ENCODE measurements at places on chromosomes 5 and 9.

- DNase-seq: no peak
These were observed 45.2 kb upstream of the ANKRD31 start for GRCh38 chr5:75281716-75282465.

DNA sequence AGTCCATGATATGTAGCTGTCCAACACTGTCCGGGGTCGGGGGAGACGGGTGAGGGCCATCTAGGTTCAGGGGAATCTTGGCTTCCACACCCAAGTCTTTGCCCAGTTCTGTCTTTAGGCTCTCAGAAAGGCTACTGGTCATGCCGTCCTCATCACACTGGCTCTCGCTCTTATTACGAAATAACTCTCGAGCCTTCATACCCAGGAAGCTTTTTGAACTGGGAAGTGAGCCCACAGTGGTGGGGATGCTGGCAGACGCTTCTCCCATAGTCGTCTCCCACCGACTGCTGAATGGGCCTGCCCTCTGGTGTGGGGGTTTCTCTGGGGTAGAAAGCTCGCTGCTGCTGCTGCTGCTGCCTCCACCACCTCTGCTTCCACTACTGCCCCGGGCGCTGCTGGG, 17.6 kb downstream of the SPACA9 start:
- no peak for DNase-seq

DNA sequence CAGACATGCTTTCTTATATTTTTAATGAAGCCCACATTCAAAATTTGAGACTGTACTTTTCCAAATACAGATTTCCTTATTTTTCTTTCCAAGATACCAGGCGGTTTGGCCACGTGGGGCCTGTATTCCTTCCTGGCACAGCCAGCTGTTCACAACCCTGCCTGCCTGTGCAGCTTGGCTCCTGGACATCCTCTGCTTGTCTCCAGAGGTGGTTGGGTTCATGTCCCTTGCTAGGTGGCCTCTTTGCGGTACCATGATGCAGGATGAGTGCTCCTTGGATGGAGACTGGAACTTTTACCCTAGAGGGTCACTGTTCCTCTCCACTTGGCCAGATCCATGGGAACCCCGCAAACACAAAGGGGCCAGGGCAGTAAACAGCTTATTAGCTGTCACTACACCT, 297.5 kb upstream of the MSX2 start:
- DNase-seq: no peak

GRCh38 chr9:136975644-136976043, 1.7 kb upstream of the PTGDS start:
- no peak for DNase-seq

- DNase-seq: no peak
These were observed 54.1 kb upstream of the DMRTA1 start for GRCh38 chr9:22392523-22392922.

- no peak for DNase-seq
These were observed 18.0 kb downstream of the HTR4 start for GRCh38 chr5:148636353-148636752.

- no peak for DNase-seq
These were observed 168.5 kb downstream of the OLFM1 start for GRCh38 chr9:135255841-135256580.

- DNase-seq: no peak
These were observed 79.8 kb downstream of the ACTBL2 start for GRCh38 chr5:57402761-57403160.

GRCh38 chr9:109791003-109791677, 11.1 kb downstream of the PALM2AKAP2 start:
- no peak for DNase-seq

DNA sequence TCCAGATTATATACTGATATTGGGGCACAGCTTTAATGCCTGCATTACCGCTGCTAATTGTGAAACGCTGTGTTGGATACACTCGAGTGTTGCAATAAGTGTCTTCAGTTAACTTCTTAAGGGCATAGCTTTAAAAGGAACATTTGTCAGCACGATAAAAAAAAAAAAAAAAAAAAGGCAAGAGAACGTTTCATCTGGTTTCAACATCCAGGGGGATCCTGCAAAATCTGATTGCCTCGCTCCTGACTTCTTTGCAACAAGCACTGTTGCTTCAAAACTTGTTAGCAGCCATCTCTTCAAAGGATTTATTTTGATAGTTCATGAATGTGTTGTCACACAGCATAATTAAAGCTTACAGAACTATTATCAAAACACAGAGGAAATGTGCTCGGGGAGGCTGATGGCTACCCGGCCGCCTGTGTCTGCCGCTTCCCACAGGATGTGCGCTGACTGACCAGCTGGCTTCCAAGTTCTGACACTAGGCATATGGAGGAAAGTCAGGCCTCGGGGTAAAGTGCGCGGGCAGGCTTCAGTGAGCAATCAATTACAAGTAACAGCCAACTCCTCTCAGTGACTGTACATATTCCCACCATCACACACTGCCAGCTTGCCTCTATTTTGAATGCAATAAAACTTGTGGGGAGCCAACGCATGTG, 77.7 kb downstream of the EBF1 start:
- no peak for DNase-seq

DNA sequence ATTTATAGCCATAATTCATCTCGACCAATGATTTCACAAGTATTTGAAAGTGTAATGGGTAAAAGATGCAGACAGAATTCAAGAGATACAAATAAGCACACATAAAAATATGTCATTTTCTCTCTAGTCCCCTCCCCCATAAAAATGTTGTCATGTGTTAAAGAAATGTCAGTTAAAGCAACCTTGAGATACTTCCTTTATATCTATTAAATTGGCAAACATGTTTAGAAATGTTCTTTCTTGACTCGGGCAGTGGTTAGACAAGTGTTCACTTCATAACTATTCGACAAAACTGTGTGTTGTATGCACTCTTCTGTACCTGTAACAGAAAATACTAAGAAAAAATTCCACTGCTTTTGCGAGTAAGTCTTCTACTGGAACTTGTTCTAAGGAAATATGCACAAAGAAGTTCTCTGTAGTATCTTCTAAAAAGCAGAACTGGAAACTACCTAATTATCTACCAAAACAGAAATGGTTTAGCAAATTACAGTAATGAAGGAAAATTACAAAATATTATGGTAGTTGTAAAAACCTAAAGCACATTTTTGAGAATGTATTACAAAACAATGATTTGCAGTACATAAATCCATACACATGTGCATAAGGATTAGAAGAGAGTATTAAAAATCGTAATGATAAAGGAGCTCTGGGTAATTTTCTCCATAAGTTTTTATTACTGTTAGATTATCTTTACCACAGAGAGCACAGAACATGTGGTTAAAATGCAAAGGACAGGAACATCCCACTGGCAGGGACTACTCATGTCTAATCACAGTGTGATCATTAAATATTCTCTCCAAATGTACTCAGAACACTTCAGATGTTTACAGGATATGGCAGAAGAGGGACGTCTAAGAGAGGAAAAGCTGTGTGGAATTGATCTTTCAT, 35.9 kb downstream of the FBXW2 start:
- no peak for DNase-seq

DNA sequence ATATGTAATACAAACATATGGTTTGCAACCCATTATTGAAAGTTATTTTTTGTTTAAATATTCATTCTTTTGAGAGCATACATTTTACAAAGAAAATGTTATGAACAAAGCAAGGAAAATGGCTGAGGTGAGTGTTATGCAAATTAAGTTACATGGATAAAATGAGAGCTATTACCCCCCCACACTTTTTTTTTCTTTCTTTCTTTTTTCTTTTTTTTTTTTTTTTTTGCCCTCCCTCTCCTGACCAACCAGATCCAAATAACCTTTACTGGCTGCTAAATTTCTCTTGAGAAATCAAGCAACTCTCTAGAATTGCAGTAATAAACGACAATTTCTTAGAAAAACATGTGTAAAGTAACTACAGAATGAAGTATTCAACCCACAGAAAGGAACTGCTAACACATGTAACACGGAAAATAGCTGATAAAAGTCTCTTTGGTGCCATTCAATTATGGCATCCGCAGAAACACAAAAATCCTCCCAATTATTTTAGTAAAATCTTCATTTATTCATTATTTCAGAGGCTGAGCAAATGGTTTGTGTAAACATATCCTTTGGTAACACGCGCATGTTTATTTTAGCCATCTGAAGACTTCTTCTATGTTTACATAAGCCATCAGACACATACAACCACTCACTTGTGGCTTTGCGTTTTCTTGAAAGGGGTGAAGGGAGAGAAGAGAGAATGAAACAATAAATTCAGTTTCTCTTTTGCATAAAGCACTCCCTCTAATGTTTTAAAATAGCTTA, 216.1 kb downstream of the NFIB start:
- no peak for DNase-seq

All from esophagus squamous epithelium (tissue), 5 donors.